Smooth muscle cell of the coronary artery (primary cell): ENCODE measurements at places on chromosomes 5 and 9. TPM values are rescaled to one million over a fixed set of nuclear protein-coding genes. Genes with fewer than 3 reads are reported as not detected.

PSMB7 gene
- 255 and 266 TPM in 2 replicates for total RNA-seq

PRLR gene
- total RNA-seq: under 0.01 and 0.08 TPM in 2 replicates

SGCD gene
- total RNA-seq: 7.0 and 24.2 TPM in 2 replicates

ADCY2 gene
- total RNA-seq: under 0.01 TPM in 2 replicates

TMEM171 gene
- 0.82 and 5.1 TPM in 2 replicates for total RNA-seq
